Fibroblast of the aortic adventitia (primary cell): ENCODE measurements at places on chromosomes 13 and 19.

GRCh38 chr13:64505336-64505910 is 2724.7 kb downstream of the PCDH9 start:
- peak; percentile 82 for DNase-seq

DNA sequence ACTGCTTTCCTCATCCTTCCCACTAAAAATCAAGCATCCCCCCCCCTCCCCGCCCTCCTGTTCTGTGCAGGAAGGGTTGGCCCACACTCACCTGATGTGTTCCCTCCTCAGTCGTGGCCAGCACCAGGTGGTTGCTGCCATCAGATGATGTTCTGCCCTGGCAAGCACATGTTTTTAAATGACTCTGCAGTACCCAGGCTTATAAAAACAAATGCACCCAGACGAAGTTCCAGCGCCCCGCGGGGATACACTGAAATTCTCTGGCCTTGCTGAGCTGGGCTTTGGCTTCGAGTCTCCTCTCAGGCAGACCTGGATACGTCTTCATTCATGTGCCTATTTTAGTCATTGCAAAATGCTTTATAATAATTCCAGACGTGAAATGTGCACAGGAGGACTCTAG is 316.3 kb downstream of the DLEU7 start:
- no peak for DNase-seq

- no peak for DNase-seq
These were observed 14.8 kb upstream of the AKAP8 start for GRCh38 chr19:15394426-15394825.

DNA sequence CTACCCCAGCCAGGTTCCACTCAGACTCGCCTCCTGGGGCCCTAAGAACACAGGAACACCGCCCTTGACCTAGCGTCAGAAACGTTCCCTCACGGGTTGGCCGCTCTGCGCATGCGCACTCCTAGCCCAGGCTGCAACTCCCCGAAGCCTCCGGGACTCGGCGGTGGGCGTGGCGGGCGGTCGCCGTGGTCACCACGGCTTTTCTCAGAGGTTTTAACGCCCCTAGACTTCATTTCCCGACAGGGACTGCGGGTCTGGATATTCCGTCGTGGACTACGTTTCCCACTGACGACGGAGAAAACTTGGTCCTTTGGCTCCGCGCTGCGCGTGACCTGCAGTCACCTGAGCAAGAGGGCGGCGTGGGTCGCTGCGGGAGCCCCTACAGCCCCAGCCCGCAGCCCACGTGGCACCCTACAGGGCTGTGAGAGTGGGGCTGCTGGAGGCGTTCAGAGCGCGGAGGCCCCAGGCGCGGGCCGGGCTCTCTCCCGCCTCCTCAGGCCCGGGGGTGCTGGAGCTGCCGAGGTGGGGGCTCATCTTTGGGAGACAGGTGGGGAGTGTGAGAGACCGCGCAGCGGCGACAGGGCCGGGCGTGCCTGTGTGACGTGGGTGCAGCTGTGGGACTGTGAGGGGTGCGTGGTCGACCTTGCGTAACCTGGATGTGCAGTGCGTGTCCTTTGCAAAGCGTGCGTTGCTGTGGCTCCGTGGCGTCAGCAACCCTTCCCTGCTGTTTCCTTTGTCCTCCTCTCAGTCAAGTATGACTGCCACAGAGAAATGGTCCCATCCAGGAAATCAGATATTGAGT is 38.0 kb upstream of the ZNF573 start:
- DNase-seq, result peak; percentile 14

GRCh38 chr13:44044547-44045179 is 165.0 kb downstream of the LACC1 start:
- DNase-seq, result no peak

- DNase-seq, result no peak
These were observed 1.1 kb upstream of the HMGB1 start for GRCh38 chr13:30466841-30467252.

GRCh38 chr19:55133639-55134444 is 15.2 kb downstream of the TNNT1 start:
- DNase-seq, result no peak
